Left renal cortex interstitium (tissue), 4 donors: ENCODE measurements at places on chromosomes 5 and 9. TPM values are rescaled to one million over a fixed set of nuclear protein-coding genes. Genes with fewer than 3 reads are reported as not detected.

Gene ECM2
- 18.3 TPM for polyA plus RNA-seq

Gene HAND1
- not detected for polyA plus RNA-seq

Gene SPINK7
- not detected for polyA plus RNA-seq

Gene GAPT
- polyA plus RNA-seq = 0.85 TPM

DNA sequence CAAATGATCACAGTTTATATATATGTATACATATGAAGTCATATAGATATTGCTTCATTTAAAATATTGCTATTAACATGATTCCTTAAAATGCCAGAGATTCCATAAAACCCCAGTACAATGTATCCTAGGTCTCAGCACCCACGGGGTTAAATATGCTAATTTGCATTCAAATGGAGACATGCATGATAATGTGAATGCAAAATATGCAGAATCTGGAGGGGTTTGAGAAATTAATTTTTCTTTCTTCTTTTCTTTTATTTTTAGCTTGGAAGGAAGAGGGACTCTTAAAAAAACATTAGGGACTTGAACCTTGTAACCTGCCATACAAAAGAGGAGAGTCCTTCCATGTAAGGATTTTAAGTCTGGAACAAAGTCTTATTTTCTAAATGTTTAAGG, 211.9 kb downstream of the MEF2C start:
- no peak for DNase-seq

- no peak for DNase-seq
Measured at GRCh38 chr5:115414406-115415142, 118.1 kb upstream of the CCDC112 start.

Gene ADCY2
- polyA plus RNA-seq = 6.4 TPM

DNA sequence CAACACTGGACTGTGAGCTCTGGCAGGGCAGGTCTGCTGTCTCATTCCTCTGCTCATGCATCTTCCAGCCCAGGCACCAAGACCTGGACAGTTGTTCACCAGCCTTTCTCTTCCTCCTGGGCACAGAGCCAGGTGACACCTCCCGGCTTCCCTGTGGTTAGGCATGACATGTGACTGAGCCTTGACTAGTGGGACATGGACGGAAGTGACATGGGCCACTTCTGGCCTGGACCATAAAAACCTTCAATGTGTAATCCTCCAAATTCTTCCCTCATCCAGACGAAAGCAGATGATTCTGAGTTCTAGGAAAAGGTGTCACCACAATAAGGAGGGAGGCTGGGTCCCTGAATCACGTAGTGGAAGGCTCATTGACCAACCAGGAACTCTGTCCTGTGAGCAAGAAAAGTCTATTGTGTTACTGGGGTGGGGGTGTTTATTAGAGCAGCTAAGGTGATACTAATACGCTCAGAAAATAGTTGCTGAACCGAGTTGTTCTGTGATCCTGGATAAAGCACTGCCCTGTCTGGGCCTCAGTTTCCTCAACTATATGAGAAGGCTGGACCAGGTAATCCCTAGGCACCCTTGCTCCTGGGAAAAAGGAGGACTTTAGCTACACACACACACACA, 26.6 kb upstream of the CRB2 start:
- DNase-seq = no peak

Gene UGT3A1
- 87.6 TPM for polyA plus RNA-seq

DNA sequence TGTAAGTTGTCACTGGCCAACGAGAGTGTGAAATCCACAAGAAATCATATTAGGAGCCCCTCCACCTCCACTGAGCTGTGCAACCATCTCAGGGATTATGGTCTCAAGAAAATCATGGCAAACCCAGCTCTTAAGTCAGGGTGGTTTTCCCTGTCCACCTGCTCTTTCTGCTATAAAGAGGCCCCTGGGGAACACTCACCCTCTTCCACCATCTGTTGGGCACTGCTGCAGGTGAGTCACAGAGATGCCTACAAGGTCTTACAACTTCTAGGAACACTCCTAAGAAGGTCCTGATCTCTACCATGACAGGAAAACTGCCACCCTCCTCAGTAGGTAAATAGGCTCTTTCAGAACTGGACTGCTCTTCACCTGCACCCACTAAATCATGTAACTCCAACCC, 61.8 kb downstream of the DRD1 start:
- no peak for DNase-seq

Gene PAEP
- 0.38 TPM for polyA plus RNA-seq

DNA sequence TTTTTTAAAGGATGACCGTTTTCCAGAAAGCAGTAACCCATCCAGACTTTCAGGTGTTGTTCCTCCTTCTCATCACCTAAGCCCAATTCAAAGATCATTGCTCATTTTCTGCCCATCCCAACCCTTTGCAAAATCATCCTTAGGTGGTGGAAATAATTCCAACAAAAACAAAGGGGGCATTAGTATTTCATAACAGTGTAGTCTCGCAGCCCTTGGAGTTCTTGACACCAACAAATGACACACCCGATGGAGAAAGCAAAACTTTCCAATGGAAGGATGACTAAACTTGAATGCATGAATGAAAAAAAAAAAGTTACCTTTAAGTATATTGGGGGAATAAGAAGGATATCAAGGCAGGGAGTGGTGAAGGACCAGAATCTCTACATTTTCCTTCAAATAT, 117.0 kb downstream of the PAPPA start:
- DNase-seq = no peak

Gene TAF11L5
- not detected for polyA plus RNA-seq

DNA sequence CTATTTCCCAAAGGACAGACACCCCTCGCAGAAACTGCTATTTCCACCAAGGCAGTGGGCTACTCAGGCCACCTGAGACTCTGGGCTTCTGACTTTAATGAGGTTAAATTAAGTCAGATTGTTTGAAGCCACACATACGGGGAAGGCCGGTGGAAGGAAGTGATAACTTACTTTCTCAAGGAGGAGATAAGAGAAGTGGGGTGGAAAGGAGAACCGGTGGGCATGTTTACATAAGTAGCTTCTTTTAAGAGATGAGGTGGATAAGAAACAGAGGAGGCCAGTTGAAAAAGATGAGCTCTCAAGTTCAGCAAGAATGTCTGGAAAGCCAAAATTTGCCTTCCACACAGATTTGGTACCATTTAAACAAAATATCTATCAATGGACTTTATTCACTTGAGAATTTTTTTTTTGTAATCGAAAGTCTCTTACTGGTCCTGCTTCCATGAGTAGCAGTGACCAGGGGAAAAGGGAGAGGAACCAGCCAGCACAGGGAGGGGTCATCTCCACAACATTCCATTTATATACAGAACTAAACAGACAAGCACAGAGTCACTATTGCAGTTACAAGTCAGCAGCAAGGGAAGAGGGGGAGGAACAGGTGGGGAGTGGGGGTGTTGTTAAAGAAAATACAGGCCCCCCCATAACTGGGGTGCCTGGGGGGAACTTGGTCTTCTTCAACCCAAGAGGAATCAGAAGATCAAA, 20.0 kb downstream of the CCDC125 start:
- no peak for DNase-seq

DNA sequence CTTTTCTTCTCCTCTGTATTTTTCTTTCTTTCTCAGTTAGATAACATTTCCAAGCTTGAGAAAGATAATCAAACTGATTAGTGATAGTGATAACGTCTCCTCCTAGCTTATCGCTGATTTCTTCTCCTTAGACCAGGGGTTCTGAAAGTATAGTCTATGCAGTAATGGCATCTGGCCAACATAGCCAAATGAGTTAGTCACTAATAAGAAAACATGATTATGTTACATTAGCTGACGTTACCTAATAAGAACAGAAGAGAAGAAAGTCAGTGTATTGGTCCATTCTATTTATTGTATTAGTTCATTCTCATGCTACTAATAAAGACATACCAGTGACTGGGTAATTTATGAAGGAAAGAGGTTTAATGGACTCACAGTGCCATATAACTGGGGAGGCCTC, 111.2 kb downstream of the STRBP start:
- no peak for DNase-seq

DNA sequence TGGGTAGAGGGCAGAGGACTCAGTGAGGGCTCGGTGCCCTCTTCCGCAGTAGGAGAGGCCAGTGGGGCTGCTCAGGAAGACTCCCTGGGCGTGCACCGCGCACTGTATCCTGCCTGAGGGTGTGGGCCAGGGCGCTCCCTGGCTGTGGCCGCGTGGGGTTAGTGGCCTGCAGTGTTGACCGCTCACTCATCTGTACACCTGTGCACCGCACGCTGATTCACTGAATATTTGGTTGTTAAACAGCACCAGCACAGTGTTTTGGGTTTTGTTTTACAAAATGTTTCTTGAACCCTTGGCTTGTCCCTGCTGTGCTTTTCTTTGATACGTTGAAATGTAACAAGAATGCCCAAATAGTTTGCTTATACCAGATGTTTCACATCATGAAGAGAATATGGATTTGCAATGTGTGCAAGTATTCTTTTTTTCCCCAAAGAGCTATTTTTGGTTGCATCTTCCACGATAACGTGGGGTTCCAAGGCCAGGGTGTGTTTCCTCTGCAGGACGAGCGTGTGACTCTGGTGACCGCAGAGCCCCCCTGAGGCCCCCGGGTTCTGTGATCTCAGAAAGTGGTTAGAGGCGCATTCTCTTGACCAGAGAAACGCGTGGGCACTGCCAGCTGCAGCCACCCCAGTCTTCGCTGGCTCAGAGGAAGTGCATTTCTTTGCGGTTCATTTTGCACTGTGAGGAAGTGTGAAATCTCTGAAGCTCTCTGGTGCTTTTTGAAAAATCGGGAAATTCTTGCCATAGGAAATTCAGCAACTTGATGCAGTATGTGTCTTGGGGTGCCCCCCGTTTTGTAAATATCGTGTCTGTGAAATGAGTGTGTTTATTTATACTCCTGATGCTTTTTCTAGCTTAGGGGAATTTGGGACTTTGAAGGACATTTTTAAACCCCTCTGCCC, 46.9 kb downstream of the AHRR start:
- no peak for DNase-seq

DNA sequence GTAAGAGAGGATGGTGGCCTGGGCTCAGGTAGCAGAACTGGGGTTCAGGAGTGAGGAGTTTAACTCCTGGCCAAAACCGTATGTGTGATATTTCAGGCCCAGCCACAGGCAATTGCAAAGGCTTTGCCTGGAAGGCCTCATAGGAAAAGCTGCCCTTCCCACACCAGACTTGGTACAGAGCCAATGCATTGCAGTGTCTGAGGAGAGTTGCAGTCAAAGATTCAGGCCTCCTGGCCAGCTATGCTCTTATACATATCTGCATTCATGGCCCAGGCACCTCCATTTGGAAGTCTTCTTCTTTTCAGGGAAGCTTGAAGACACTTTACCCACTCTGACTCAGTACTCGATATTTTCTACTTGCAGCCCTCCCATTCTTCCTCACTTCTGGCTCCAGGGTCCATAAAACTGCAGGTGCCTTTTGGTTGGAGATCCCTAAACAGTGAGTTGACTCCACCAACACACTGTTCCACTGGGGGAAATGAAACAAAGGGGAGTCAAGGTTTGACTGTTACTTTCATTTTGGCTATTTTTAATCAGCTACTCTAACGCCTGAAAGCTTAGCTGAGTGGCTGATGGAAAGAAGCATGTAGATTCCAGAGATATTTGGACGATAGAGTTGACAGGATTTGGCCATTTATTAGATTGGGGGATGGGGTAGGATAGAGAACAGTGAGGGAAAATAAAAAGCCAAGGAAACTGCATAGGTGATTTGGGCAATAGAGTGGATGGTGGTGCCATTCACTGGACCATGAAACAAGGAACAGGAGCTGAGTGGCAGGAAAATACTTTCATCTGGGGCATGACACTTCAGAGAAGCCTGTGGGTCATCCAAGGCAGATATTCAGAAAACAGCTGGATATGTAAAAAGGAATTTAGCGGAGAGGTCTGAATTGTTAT, 30.6 kb upstream of the IL33 start:
- DNase-seq = no peak

- no peak for DNase-seq
Measured at GRCh38 chr9:128340691-128341434, 536 bp downstream of the SLC27A4 start.

DNA sequence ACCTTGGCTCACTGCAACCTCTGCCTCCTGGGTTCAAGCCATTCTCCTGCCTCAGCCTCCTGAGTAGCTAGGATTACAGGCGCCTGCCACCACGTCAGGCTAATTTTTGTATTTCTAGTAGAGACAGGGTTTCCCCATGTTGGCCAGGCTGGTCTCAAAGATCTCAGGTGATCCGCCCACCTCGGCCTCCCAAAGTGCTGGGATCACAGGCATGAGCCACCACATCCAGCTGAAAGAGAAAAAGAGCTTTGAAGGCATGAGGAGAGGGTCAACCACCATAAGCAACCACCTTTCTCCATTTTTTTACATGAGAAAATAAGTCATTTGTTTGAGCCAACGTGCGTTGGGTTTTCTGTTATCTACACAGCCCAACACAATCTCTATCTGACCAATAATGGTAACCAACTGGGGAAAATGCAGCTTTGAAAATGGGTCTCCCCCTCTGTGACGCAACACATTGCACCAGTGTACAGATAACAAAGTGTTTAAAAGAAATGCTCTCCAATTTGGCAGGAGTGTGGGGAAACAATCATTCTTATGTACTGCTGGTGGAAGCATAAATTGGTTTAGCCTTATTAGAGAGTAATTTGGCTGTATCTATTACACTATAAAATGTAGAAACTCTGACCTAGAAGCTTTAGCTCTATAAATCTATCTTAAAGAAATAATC, 45.8 kb upstream of the ZBTB43 start:
- DNase-seq = no peak

GRCh38 chr9:18798508-18799290, 234.3 kb downstream of the SAXO1 start:
- no peak for DNase-seq

DNA sequence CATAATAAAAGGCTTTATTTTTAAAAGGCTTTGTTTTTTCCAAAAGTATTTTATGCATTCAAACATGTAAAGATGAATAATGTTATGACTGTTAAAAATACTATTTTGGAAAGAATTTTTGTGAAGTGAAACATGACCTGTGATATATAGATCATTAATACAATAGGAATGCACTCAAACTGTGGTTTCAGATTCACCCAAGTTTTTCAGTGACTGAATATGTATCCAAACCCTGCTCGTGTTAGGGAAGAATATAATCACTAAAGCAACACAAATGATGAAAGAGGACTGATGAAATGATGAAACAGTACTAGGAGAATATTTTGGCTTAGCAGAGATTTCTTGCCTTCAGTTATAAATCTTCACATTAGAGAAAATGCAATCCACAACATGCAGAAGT, 278.0 kb downstream of the ADAMTS6 start:
- DNase-seq = no peak

- DNase-seq = no peak
Measured at GRCh38 chr9:15150939-15151338, 156.1 kb downstream of the TTC39B start.

GRCh38 chr9:135198586-135199285, 111.3 kb downstream of the OLFM1 start:
- no peak for DNase-seq

Gene DIAPH1
- polyA plus RNA-seq = 64.7 TPM

- no peak for DNase-seq
Measured at GRCh38 chr5:147310059-147310704, 75.4 kb downstream of the STK32A start.
